ENCODE measurements at places on chromosomes 3 and 15.
A peak's percentile ranks its signal among the peaks of the same experiment; 100 is the strongest.

- no peak for DNase-seq
Measured at GRCh38 chr3:161273589-161274218, 52.6 kb downstream of the NMD3 start.

DNA sequence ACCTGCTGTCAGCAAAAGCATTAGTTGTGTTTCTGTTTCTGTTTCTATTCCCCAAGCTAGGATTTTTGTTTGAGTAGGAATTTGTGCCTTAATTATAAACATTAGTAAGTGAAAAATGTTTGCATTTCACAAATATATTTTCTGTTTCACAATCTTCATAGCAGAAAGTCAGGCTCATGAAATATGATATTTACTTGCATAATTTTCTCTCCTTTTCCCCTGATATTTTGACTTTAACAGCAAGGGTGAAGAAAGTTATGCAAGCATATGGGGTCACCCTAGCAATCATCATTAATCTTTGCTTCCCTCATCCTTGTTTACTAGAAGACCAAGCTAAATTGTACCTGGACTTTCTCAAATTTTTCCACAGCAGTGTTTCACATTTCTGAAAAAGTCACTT is 140.3 kb upstream of the SEMA6D start:
- no peak for DNase-seq

GRCh38 chr3:9330166-9330703 is 32.6 kb upstream of the THUMPD3 start:
- DNase-seq, result no peak

DNA sequence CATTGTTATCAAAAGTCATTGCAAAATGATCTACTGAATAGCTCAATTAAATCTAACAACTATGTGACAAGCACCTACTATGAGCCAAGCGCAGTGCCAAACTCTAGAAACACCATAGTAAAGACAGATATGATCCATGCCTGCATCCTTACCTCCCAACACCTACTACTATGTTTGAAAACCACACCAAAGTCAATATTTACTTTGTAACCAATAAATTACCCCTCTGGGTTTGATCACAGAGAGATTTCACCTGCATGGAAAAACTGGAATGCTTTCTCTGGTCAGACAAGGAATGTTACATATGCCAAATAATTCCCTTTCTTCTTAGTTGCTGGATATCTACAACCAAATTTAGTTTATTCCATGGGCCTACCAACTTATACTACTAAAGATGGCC is 422.2 kb downstream of the FHIT start:
- DNase-seq, result no peak

DNA sequence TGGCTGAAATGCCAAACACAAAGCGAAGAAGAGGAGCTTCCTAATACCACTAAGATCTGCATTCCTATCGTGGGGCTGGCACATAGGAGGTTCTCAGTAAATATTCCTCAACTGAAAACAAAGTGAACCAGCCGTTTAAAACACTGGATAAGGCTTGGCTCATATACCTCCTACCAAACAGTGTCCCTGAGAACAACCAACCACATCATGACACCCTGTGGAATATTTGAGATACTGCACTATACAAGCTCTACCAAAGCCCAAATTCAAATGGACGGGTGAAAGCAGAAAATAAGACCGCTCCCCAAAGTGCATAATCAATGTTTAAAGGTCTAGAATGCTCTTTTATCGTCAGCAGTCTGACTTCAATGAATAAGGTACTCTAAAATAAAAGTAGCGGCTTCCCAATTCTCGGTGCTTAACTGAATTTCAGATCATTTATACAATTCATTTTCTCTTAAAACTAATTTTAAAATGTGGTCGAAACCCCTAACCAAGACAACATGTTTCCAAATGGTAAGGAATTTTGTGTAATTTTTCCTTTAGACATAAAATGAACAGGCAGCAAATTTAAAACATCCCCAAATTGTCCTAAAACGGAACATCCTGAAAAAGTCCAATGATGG is 425.8 kb downstream of the ERC2 start:
- no peak for DNase-seq

GRCh38 chr3:119310071-119310470 is 15.9 kb downstream of the ARHGAP31 start:
- DNase-seq, result no peak

DNA sequence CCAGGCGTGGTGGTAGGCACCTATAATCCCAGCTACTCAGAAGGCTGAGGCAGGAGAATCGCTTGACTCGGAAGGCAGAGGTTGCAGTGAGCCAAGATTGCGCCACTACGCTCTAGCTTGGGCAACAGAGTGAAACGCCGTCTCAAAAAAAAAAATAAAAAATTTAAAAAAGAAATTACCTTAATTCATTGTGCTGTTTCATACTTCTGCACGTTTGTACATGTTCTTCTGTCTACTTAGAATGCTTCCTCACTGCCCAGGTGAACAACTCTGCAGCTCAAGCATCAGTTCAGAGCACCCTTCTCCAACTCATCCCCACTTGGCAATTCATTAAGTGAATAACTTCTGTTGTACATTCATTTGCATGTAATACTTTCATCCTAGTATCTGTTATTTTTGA is 14.0 kb downstream of the CAPN7 start:
- no peak for DNase-seq

- no peak for DNase-seq
Measured at GRCh38 chr3:191959876-191960413, 499.0 kb downstream of the PYDC2 start.

GRCh38 chr15:47813748-47814384 is 96.6 kb downstream of the SEMA6D start:
- DNase-seq, result no peak

DNA sequence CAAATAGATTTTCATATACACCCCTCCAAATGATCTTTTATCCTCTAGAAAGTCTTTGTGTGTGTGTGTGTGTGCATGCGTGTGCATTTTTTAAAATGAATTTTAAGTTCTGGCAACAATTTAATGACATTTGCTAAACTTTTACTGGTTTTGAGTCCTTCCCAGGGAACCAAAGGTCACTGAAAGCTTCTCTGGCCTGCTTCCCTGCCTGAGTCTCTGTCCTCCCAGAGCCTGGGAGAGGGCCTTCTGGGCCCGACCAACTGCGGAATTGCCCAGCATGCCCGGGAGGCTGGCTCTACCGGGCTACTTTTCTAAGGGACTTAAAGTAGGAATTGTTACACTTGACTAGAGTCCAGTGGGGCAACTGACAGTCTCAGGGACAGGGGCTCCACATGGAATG is 7.4 kb upstream of the RBPMS2 start:
- DNase-seq, result no peak

- DNase-seq, result no peak
Measured at GRCh38 chr15:40115670-40116093, 7.0 kb upstream of the BMF start.

DNA sequence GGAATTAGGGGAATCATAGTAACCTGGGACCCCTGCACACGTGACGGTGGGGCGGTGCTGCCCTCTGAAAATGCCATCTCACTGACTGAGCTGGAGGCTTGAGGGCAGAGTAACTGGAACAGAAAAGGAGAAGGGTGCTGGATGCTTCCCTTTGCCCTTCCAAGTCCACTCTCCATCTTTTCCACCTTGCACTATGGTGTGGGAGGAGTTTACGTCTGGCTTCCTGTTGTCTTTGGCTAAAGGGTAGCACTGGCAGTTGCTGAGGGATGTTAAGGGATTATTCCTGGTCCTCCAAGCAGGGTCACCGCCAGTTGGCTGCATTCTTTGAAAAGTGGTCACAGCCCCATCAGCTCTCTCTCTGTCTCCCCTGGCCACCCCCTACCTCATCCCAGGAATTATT is 129.4 kb upstream of the SNTN start:
- no peak for DNase-seq

DNA sequence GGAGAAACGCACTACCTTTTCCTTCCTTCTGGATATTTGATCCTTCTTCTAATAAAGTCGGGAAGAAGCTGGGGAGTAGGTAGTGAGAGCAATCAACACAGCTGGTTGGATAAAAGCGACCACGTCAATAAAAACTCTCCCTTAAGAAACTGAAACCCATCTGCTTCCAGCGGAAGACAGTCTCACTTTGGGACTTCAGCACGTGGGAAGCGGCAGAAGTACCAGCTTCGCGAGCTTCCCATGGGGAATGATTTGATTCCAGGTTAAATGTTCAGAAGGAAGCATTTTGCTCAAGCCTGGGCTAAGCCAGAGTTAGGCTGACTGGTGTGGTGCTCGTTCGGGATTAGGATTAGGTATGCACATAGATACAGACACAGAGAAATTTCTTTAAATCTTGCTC is 262.3 kb upstream of the LYSMD4 start:
- DNase-seq, result no peak

GRCh38 chr3:33030802-33031201 is 66.1 kb downstream of the GLB1 start:
- no peak for DNase-seq

DNA sequence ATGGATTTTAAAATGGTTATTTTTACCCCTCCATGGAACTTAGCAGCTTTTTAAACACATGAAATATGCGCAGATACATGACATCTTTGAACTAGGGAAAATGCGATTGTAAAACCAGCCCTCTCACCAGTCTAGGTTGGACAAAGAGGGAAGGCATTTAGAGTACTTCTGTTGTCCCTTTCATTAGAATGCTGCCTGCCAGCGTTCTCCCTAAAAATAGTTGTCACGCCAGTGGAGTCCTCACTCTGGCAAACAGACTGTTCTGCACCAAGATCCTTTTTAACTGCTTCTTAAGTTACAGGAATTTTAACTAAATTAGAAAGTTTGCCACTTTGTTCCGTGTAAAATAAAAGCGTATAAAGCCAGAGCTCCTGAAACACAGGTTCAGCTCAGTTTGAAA is 295.3 kb downstream of the VPS13C start:
- DNase-seq, result peak; percentile 6

DNA sequence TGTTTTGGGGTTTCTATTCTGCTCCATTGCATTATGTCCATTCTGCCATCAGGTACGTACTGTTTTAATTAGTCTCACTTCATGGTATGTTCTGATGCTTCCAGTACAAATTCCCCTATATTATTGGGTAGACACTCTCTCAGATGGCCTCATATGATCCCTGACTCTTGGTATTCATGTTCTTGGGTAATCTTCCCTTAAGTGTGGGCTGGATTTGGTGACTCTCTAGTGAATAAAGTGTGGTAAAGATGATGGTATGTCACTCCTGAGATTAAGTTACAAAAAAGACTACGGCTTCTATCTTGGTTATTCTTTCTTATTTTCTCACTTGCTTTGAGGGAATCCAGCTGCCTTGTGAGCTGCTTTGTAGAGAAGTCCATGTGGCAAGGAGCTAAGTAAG is 89.6 kb upstream of the TBC1D5 start:
- DNase-seq, result no peak

DNA sequence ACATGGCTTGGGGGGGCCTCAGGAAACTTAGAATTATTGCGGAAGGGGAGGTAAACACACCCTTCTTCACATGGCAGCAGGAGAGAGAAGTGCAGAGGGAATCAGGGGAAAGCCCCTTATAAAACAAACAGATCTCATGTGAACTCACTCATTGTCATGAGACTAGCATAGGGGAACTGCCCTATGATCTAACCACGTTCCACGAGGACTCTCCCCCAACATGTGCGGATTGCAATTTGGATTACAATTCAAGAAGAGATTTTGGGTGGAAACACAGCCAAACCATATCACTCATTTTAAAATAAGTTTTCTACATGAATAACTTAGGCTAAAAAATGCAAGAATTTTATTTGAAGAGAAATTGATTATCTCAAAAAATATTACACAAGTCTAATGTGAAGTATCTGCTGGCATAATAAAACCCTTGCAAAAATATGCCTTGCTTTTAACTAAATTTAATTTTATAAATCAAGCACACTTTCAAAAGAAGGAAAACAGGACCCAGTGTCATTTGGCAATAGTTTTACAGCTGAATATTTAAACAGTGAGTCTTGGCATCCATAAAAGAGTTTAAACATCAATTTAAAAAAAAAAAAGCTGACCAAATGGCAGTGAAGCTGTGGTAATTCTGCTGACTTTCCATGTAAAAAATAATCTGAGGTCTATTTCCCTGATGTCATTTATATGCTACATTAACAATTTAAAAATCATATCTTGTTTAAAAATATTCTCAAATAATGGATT is 1057.2 kb downstream of the NAALADL2 start:
- no peak for DNase-seq

- no peak for DNase-seq
Measured at GRCh38 chr3:68614087-68614486, 318.3 kb downstream of the TAFA4 start.

- no peak for DNase-seq
Measured at GRCh38 chr3:152769523-152769922, 65.4 kb upstream of the P2RY1 start.

DNA sequence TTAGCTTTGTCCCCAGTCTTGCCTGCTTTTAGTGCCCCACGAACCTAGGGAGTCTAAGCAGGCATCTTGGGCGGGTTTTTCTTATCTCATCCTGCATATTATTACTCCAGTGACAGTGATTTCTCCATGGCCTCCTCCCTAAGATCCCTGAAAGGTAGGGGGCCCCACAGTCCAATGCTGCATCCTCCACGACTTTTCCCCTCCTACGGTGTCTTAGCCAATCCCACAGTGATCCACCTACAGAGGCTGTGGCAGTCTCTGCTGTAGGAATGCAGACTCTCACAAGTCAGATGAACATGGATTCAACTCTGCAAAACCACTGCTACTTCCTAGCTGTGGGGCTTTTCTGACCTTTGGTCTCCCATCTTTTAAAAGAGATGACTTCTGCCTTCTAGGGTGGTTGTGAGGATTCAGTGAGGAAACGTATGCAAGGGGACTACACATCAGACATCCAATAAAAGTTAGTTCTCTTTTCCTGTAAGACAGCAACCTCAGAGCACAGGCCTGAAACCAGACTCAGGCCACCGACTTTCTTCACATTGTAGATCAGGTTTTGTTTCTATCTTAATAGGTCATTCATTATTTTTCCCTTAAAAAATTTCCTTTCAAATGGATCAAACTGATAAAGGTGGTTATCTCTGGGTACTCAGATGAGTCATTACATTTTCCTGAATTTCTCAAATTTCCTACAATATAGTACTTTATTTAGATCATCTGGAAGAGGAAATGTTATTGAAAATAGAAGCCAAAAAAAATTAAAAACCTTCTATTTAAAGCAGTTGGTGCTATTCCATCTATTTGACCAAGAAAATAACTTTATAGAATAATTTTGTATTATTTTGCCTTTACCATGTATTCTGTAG is 23.2 kb downstream of the ILDR1 start:
- no peak for DNase-seq
